Sigmoid colon (tissue), 7 donors: ENCODE measurements at places on chromosomes 11 and 22.

GRCh38 chr11:68812526-68812925, 29.2 kb downstream of the CPT1A start:
- no peak for DNase-seq

DNA sequence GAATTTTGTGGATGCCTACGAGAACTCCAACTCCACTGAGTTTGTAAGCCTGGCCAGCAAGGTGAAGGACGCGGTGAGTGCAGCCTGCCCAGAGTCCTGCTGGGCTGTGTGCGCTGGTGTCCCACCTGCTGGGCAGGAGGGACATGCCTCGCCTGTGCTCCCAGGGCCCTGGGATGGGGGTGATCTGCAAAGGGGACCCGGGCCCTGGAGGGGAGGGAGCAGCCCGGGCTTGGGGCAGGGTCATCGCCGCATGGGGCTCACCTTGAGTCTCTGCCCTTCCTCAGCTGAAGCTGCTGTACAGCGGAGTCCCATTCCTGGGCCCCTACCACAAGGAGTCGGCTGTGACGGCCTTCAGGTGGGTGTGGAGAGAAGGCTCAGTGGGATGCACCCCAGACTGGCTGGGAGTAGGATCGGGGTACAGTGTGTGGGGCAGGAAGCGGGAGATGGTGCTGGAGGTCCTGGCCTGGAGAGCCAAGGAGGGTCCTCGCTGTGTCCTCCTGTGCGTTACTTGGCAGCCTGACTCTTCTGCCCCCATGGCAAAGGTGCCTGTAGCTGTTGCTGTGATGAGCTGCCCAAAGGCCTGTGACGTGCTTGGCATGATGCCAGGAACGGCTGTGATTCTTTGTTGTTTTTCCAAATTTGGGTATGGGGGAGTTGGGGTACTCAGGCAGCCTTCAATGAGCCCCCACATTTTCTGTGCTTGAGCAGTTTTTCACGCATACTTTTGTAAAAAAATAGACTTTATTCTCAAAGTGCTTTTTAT, 29.2 kb downstream of the ST14 start:
- DNase-seq, result no peak

GRCh38 chr11:72333661-72334060, 89.7 kb upstream of the PHOX2A start:
- no peak for DNase-seq

- no peak for DNase-seq
These were observed 19.6 kb downstream of the PRR14L start for GRCh38 chr22:31730344-31730711.

DNA sequence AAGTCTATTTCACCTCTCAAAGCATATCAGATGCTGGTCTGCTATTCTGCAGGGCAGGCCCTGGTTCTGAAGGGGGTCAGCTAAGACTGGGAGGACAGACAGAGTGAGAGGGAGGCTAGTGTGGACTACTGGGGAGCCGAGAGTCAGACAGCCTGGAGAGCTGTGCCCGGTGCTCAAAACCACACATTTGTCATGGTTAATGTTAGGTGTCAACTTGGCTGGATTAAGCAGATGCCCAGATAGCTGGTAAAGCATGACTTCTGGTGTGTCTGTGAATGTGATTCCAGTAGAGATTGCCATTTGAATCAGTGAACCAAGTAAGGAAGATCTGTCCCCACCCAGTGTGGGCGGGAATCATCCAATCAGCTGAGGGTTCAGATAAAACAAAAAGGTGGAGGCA, 102.6 kb downstream of the SNX19 start:
- no peak for DNase-seq

GRCh38 chr11:103035791-103036434, 56.0 kb downstream of the DCUN1D5 start:
- DNase-seq, result no peak

DNA sequence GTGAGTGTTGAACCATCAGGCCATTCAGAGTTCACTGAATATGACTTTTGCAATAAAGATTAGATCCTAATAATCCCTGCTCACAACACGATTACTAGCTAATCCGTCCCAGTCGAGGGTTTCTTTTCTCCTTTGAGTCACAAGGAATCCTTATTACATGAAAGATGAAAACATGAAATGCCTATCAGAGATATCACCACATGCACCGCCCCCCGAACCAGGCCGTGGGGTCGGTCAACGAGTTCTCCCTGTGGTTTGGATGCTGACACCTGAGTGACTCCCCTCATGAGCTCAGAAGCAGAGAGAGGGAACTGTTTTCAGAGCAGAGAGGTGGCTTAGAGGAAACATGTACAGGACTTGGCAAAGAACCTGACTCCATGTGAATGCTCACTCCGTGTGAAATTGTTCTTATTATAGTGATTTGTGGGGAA, 263.3 kb downstream of the ETS1 start:
- no peak for DNase-seq

GRCh38 chr11:94862926-94863880, 95.0 kb downstream of the AMOTL1 start:
- no peak for DNase-seq

DNA sequence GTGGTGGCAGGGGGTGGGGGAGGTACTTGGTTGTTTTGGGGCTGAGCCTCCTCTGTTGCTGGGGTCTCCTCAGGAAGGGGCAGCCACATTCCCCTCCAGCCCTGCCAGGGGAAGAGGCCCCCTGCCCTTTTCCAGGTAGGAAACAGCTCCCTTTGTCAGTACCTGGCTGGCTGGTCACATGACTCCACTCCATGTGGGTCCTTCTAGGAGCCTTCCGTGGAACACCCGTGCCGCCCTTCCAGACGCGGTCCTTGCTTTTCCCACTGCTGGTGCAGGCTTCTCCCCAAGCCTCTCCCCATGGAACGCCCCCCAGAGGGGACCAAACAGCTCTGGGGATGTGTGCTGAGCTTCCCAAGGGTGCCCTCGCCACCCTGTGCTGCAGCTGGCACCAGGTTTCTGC, 19.9 kb downstream of the IFT27 start:
- DNase-seq, result peak; percentile 50

DNA sequence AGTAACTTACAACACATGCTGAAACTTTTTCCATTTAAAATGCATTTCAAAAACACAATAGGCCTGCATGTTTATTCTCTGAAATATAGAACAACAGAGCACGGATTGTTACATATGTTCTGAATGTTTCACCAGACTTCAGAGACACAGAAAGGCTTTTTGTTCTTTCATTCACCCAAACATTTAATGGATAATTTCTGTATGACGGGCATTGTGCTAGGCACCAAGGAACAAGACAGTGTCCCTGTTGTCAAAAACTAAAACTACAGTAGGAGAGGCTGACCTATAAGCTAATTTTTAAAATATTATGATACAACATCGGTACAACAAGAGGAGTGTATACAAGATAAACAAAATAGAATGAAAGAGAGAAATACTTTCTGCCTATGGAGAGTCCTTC, 81.9 kb upstream of the TEAD1 start:
- DNase-seq, result no peak

DNA sequence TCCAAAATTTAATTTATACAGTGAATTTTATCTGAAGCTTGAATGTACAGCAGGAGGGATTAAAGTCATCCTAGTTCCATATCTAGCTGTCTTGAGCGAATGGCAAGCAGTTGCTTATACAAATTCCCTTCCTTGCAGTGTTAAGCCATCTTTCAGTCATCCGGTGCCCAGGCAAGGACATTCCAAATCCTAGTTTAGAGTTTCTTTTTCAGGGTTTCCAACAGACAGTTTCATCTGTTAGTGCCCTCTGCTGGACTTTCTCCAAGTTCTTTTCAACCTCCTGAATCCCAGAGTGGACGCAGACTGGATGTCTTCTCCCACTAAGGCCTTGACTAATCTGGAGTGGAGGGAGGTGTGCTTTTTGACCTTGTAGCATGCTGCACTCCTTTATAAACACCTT, 45.4 kb downstream of the GRAMD1B start:
- peak; percentile 18 for DNase-seq

DNA sequence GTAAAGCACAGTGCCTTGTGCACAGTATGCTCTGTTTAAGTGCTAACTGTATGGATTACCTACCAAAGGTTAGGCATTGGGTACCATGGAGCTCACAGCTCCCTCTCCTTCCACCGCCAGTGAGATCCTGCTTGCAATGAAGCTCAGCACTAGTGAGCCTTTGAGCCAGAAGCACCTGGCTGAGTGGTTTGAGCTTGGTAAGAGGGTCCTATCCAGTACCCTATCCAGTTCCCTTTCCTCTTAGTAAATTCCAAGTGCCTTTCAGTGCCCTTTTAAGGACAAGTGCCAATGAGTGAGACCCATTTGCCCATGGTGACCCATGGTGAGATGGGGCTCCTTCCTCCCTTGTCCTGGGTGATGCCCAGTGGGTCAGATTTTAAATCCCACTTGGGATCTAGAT, 43.1 kb upstream of the NAV2 start:
- DNase-seq, result no peak

- DNase-seq, result no peak
These were observed 865 bp upstream of the ZNF280A start for GRCh38 chr22:22520667-22521602.

DNA sequence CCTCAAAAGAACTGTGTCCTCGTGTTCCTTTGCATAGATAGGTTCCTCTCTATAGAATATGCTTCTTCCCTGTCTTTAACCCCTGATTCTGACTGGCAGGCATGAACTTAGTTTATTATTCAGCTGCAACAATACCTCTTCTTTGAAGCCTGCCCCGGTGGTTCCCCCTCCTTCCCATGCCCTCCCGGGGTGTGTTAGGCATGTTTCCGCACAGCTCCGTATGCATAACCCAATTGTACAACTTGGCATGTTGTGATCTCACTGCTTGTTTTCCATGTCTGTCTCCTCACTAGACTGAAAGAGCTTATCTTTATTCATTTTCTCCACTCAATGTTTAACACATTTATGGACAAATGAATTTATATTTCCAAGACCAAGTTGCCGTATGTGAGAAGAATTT, 72.6 kb downstream of the DEPDC5 start:
- no peak for DNase-seq

DNA sequence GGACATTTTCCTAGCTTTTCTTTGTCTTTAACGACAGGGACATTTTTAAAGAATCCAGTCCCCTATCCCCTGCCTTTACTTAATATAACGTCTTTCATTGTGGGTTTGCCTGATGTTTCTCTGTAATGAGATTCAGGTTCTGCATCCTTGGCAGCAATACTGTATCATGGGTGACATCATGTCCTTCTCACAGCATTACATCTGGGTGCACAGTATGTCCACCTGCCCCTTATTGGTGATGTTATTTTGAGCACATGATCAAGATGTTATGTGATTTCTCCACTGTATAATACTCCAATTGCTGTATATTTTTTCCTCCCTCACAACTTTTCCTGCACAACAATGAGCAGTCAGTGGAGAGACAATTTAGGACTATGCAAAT, 9.7 kb upstream of the STK33 start:
- DNase-seq, result no peak
